ENCODE measurements at places on chromosomes 5 and 9. TPM values are rescaled to one million over a fixed set of nuclear protein-coding genes. Genes with fewer than 3 reads are reported as not detected.

The LCN6 gene
- total RNA-seq = not detected

The MZB1 gene
- total RNA-seq = not detected

The CDKN2A gene
- 5.7 TPM for total RNA-seq

The QRFP gene
- not detected for total RNA-seq

The PCDHB13 gene
- total RNA-seq = under 0.01 TPM

The INSL4 gene
- total RNA-seq = not detected

The INSL6 gene
- not detected for total RNA-seq

The HTR4 gene
- not detected for total RNA-seq

The ADAMTSL1 gene
- total RNA-seq = 39.1 TPM

The LHX6 gene
- not detected for total RNA-seq

The TDRD7 gene
- total RNA-seq = 2.2 TPM

The IL9 gene
- not detected for total RNA-seq

The SLC25A2 gene
- total RNA-seq = not detected

The CCNO gene
- total RNA-seq = not detected

The PRDM9 gene
- total RNA-seq = not detected

All from bronchus fibroblast of lung (primary cell).